ENCODE measurements at places on chromosomes 4 and X.

DNA sequence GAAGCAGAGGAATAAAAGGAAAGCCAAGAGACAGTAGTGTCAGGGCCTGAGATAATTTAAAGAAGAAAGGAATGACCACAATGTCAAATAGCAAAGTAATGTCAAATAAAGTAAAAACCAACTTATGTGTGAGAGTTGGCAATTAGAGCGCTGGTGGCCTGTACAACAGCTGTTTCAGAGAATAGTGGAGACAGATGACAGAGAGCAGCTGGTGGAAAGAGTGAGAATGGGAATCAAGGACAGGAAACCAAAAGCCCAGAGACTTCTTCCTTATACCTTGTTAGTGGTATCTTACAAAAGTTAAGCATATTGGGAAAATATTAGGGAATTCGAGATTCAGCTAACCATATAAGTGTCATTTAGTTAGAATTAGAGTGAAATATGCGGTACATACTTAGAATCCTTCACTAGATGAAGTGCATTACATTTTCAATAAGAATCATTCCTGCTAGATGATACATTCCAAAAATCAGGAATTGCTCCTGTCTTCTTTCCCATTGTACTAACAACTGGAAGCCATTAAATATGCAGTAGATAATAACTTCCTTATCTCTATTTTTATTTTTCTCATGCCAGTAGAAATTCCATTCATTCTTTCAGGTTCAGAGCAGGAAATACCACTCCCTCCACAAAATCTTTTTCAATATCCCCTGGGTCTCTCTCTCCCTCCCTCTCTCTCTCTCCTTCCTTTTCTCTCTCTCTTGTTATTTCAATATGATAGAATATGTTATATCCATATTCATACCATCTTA, 525.4 kb downstream of the CENPC start:
- no peak for DNase-seq

- peak; percentile 8 for DNase-seq
Measured at GRCh38 chr4:53161051-53161786, 204.6 kb downstream of the SCFD2 start.

DNA sequence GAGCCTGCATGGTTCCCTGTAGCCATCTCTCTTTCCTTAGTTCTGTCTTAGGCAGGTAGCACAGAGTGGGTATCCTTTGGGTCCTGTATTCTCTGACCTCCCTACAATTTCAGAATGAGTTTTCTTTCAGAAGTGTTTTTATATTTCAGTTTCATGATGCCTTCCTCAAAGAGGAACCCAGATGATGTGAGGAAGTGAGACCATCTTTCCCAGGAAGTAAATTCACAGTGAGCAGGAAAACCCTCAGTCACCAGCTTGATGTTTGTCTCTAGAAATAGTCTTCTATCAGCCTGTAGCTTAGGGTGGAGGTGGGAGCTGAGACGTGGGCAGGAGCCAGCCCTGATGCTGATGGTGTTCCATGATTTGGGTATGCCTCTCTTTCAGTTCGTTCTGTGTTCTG, 16.9 kb downstream of the PLAC1 start:
- DNase-seq = no peak

DNA sequence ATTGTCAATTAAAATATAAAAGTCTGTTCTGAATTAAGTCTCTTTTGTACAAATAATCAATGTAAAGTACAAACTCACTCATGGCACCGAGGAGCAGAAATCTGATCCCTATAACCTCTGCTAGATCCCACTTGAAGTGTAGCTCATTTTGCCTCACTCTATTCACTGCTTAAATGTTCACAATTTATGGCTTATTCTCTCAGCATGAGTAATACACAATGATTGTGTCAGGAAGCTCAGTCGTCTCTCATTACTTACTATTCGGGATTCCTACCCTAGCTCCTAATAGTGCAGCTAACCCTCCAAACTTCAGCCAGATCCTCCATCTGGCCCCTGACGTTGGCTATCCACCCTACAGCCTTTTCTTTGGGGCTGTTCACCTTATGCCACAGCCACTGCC, 4.7 kb upstream of the AMMECR1 start:
- no peak for DNase-seq

- DNase-seq = no peak
Measured at GRCh38 chr4:136670265-136670664, 862.0 kb downstream of the PCDH18 start.

GRCh38 chrX:11434607-11435006, 141.4 kb downstream of the AMELX start:
- no peak for DNase-seq

DNA sequence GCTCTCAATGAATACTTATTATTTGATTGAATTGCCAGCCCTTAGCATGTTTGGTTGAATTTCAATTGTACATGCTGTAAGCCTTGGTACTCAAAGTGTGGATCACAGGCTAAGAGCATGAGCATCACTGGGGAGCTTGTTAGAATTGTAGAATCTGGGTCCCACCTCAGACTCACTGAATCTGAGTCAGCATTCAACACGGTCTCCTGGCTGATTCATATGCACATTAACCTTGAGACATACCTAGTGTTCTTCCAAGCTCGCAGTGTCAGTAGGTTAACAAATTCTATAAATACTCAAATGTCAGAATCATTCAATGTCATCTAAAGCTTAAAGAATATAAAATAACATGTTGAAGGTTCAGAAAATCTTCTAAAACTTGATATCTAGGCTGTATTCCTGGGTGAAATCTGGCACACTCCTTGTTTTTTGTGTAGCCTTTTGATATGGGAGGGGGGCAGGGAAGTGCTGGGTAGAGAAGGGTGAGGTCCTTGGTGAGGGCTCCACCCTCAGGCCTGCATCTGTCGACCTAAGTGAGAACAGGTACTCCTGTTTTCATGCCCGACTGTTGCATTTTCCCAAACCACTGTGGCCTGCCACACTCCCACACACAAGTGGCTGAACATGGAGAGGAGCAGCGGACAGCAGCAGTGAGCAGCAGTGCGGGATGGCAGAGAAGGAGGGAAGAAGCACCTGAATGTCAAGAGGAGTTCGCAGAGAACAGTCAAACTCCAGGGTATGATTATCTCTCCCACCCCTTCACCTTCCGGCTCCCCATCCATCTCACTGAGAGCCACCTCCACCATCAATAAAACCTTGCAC, 529.6 kb upstream of the IGFBP7 start:
- DNase-seq = no peak

DNA sequence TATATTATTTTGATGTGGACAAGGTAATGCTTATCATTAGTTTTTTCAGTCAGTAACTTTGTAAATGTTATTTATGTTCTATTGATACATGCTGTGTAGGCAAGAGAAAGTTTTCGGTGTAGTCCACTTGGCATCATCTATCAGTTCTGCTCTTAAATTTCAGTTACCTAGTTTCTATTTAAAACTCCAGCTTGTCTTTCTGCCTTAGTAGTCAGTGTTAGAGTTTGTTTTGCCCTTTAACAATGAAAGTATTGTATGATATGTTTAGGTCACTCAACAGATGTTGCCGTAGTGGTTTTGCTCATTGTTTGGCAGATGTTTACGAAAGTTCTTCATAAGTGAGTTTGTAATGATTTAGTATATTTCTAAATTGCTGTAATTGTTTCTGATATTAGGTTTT, 34.9 kb upstream of the FHDC1 start:
- DNase-seq = no peak

DNA sequence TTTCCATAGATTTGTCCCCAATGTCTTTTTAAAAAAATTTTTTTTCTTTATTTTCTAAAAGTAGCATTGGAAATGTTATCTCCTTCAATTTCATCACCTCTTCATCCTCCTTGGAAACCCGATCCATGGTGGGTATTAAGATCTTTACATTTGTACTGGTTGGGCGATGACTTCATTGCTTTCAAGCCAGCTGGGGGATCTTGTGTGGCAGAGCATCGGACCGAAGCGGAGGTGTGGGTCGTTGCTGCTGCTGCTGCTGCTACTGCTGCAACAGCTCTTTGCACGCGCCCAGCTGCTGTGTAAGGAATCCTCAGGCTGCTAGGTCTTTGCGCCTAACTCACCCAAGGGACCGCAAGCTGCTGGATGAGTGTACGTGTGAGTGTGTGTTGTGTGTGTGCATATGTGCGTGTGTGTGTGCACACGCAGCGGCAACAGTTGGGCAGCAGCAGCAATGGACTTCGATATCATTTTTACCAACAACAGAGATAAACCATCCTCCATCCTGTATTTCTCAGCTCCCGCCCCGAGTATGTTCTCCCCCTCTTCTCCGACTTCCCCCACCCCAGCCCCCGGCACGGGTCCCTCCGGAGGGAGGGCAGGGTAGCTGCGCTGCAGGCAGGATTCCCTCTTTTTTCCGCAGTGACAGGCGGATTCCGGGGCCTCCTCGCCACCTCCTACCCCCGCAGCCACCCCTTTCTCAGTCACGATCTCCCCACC, 768 bp upstream of the CDKL5 start:
- peak; percentile 44 for DNase-seq

DNA sequence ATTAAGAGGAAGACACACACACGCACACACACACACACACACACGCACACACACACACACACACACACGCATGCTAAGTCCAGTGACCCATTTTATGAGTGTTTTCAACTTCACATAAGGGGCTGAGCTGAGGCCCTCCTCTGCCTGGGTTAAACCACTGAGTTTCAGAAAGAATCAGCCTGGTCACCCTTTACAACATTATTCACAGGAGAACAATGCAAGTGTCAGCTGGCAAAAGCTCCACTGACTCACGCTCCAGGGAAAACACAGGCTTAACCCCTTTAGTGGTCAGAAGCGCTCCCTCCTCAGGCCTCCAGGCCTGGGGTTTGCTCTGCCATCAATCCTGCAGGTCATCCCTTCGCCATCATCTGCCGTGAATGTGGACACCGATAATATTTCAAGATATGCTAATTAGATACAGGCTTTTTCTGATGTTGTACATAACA, 46.9 kb downstream of the ACOX3 start:
- DNase-seq = no peak
